Endothelial cell of umbilical vein (primary cell): ENCODE measurements at places on chromosomes 2 and 18. TPM values are rescaled to one million over a fixed set of nuclear protein-coding genes. Genes with fewer than 3 reads are reported as not detected.

DNA sequence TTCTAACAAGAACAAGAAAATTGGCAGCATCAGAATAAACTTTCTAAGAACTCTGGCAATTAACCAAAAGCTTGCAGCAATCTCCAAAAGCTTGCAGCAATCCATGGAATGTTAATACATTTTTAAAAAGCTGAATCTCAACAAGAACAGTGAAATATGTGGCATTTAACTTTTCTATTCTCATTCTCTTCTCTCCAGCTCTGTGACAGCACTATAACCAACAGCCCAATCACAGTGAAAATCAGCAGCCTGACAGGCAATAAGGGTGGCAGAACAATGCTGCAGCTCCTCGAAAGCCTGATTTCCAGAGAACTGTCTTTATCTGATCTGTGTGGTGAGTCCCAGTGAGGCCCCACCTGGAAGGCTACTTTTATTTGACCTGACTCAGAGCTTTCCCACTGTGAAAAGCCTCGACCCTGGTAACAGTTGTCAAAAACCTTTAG is 60.0 kb downstream of the TMEM131 start:
- DNase-seq: no peak

GRCh38 chr2:172667581-172668325 is 67.9 kb upstream of the RAPGEF4 start:
- DNase-seq: no peak

ALPG gene
- total RNA-seq: not detected in 2 replicates

DNA sequence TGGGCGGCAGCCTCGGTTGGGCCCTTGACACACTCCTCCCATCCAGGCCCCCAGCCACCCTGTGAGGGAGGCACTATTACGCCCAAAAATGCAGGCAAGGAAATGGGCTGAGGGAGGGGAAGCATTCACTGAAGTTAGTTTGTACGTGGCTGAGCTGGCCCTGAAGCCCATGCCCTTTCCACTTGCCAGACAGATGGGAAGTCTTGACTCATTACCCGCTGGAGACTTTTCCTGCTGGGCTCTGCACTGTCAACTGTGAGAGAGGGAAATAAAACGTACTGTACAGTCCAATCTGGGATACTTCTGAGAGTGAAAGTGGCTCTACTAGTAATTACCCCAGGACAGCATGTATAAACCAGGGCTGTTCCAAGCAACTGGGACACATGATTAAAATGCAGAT is 125.9 kb downstream of the MSH2 start:
- peak; percentile 71 for DNase-seq

IL36G gene
- total RNA-seq: not detected in 2 replicates

DNA sequence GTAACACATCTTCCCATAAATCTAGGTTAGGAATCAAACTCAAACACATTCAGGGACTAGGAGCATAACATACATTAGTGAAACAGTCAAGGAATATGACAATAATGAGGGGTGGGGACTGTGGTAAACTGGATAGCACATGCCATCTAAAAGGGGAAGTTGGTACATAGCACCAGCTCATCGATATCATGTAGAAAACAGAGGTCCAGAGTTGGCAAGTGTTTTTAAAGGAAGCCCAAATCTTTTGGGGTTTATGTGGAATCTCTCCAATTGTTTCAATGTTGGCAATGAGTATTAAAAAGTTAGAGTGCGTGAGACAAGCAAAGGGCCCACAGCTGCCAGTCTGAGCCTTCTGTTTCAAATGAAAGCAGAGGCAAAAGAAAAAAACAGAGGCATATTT is 24.4 kb downstream of the KLF7 start:
- DNase-seq: no peak

DNA sequence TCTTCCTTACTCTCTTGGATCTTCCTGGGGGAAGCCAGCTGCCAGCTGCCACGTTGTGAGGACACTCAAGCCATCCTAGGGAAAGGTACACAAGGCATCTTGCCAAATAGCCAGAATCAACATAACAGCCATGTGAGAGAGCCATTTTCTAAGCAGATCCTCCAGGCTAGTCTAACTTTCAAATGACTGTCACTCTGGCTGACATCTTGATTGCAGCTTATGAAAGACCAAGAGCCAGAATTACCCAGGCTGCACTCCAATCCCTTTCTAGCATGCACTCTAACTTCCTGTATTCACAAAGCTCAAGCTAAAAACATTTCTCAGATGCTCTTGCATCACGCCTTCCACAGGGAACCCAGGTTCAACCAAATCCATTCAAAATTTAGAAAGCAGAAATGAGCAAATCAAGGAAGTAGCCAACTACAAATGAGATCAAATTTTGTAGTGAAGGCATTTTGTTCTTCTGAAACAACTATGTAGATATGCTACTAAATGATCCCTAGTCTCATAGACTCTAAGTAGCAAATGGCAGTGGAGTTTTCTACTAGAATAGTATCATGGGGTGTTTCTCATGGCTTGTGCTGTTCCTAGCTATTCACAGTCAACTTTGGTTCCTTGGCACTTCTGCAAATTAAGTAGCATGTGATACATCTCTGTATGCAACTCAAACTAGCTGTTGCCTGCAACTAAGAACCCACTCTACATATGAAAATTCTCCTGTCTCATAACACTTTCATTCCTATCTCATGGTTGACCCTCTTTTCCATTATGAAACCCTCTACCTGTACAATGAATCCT is 281.9 kb downstream of the ZEB2 start:
- no peak for DNase-seq

- DNase-seq: no peak
Observed at GRCh38 chr2:115609978-115610377, 1167.5 kb downstream of the DPP10 start.

- no peak for DNase-seq
Observed at GRCh38 chr2:11305958-11306357, 38.5 kb downstream of the ROCK2 start.

SLC16A14 gene
- total RNA-seq: 0.22 and 0.23 TPM in 2 replicates

DNA sequence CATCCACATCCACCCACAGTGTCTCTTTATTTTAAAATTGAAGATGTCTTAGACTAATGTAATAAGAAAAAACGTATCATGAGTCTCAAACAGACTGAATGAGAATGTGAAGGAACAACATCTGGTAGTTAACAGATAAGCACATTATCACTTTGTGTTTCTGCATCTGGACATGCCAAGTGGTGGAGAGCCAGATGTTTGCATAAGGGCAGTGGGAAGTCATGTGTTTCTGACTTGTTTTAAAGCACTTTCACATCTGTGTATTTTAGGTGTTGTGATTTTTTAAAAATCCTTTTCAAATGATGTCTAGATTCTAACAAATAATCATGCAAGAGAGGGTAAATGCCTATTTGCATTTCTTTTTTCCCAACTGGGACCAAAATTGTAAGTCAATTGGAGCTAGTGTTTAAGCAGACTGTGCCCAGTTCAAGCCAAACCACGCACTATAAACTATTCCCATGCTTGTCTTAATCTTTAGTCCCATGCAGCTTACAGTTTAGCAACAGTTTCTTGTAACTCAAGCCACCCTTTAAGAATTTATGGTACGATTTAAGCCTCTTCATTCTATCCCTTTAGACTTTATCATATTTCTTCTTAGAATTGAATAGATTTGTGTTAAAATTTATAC is 272.7 kb upstream of the DOK6 start:
- no peak for DNase-seq

DNA sequence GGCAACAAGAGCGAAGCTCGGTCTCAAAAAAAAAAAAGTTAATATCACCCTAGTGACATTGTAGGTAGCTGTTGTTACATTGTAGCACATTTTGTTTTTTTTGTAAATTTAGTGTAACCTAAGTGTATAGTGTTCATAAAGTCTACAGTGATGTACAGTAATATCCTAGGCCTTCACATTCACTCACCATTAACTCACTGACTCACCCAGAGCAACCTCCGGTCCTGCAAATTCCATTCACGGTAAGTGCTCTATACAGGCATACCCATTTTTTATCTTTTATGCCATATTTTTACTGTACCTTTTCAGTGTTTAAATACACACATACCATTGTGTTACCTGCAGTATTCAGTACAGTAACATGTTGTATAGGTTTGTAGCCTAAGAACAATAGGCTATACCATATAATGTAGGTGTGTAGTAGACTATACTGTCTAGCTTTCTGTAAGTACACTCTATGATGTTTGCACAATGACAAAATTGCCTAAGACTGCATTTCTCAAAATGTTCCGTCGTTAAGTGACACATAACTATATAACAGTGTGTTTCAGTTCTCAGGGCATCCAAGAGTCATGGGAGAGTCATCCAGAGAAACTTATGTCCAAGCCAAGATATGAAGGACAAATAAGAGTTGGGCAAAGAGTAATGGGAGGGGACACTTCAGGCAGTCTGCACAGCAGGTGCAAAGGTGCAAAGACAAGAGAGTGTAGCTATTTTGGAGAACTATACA is 68.4 kb downstream of the TANK start:
- DNase-seq: no peak

MPP4 gene
- 7.6 and 9.7 TPM in 2 replicates for total RNA-seq

INHBB gene
- 0.67 and 1.8 TPM in 2 replicates for total RNA-seq

DNA sequence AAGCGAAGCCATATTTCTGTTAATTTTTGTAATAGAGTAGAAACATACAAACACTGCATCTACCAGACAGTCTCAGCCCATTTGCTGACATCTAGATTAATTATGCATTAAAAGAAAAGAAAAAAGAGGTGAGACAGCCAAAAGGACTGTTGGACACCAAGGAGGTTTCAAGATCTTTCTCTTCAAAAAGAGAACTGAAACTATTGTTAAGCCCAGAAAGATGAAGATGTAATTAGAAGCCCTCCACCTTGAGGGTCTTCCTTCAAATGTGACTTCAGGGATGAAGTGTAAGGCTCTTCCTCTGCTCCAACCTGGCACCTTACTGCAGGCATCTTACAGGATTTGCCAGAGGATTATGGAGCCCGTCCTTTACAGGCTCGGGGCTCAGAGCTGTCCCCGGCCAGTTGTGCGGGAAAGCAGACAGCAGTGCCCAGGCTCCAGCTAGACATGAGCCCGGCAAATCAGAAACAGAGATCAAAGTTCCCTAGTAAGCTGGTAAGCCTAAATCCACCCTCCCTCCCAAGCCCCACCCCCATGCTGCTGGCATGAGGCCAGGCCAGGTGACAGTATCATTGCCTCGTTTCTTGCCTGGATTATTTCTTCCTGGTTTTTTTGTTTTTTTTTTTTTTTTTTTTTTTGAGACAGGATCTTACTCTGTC is 38.9 kb downstream of the ADI1 start:
- DNase-seq: no peak

DNA sequence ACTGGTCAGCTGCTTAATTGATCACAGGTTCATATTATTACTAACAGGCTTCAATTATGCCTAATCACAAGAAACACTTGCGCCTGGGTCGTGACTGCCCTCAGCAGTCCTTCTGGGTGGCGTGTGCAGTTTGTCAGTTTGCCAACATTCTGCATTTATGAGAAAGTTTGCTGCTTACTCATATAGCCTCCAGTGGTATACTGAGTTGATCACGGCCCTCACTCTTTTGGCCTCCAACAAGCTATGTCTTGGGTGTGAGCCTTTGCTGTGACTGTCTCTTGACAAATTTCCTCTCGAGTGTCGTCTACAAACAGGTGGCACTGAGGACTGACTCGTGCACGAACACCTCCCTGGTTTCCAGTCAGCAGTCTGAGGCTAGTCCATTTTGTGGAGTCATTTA is 27.3 kb downstream of the DCDC2C start:
- no peak for DNase-seq

DNA sequence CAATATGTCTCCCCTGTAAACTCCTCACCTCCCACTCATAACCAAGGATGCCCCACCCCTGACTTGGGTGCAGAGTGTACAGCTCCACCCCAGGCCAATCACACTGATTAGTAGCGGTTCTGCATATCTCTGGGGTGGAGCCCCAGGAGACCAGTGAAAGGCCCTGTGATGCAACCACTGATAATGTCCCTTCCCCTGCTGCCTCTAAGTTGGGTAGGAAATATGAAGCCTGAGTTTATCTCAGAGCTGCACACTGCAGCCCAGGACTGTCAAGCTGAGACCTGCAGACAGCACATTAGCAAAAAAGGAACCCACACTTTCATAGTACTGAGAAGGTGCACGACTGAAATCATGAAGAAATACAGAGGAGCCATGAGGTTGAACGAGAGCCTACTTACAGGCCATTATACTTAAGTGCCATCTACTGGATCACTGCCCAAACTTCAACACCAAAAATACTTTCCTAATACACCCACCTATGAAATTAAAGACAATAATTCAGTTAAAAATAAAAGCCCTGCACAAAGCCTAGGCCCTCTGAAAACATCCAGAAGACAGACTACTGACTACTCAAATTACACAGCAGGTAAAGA is 455.4 kb upstream of the LRRTM4 start:
- DNase-seq: no peak

DNA sequence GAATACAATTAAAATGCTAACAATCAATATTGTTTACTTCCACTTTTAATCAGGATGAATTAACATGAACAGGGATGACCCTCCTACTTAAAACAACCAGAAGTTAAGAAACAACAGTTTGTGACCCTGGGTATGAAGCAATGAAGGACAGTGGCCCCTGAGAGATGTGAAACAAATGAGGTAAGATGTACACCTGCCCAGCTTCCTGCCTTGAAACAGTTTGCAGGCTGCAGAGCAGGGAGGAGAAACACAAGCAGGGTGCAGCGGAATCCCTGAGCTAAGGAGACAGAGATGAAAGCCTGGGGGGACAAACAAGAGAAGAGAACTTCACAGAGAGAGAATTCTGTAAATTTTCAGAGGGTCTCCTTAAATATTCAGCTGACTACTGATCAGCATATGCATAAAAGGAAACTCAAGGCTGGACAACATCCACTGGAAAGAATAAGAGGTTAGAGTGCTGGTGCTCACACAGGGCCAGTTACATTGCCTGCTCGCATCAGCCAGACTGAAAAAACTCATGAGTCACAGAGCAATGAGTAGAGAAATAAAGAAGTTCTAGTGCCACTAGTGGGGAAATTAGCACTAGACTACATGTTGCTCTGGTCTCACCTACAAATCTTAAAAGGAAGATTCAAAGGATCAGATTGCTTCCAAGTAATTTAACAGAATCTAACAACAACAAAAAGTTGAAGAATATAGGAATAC is 106.4 kb downstream of the PID1 start:
- no peak for DNase-seq

GRB14 gene
- total RNA-seq: 2.7 and 10.3 TPM in 2 replicates

GRCh38 chr2:48219234-48219554 is 310.8 kb upstream of the STON1 start:
- no peak for DNase-seq

DNA sequence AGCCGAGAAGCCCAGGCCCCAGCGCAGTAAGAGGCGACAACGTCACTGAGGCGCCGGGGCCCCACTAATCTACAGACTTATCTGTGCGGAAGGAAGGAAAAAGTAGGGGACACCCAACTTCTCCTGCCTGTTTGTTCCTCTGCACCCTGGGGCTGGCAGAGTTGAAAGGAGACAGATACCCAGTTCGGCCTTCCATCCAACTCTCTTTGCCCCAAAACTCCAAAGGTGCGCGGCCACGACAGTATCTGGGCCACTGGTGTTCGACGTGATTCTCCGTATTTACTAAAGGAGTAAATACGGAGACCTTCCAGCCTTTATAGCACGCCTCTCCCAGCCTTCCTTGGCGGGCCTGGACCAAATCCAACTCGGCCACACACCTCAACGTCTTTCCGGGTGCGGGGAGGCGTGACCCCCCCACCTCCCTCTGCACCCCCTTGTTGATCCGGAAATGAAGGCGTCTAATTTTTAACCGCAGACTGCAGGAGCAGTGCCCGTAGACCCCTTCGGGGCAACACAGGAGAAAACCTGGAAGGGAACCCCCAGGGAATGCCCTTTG is 1.6 kb downstream of the SMAD7 start:
- peak; percentile 21 for DNase-seq
